ENCODE measurements at places on chromosomes 16 and 17.

DNA sequence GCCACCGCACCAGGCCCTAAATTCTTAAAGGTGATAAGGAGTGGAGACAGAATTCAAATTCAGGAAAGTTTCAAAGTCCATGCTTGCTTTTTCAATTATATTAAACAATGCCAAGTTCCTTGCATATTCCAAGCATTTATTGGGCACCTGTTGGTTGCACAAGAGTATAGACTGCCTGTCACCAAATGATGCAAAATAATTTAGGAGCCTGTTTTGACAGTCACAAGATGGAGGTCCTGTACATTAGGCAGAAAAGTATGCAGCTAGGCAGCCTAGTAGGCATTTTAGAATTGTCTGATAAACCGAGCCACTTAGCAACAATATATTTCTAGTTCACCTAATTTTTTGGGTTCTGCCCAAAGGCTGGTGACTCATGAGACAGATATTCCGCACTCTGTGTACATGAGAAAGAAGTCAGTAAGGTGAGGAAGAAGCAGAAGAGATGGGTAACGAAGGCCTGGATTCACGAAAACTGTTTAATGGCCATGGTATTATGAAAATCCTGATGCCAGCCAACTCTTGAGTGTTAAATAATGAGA, 7.3 kb downstream of the ACACA start:
- DNase-seq, result no peak

- no peak for DNase-seq
Observed at GRCh38 chr17:74457146-74457819, 9.2 kb upstream of the CD300A start.

- no peak for DNase-seq
Observed at GRCh38 chr17:49968405-49969133, 421 bp upstream of the DLX4 start.

GRCh38 chr17:9959377-9959981, 54.4 kb upstream of the RCVRN start:
- DNase-seq, result no peak

DNA sequence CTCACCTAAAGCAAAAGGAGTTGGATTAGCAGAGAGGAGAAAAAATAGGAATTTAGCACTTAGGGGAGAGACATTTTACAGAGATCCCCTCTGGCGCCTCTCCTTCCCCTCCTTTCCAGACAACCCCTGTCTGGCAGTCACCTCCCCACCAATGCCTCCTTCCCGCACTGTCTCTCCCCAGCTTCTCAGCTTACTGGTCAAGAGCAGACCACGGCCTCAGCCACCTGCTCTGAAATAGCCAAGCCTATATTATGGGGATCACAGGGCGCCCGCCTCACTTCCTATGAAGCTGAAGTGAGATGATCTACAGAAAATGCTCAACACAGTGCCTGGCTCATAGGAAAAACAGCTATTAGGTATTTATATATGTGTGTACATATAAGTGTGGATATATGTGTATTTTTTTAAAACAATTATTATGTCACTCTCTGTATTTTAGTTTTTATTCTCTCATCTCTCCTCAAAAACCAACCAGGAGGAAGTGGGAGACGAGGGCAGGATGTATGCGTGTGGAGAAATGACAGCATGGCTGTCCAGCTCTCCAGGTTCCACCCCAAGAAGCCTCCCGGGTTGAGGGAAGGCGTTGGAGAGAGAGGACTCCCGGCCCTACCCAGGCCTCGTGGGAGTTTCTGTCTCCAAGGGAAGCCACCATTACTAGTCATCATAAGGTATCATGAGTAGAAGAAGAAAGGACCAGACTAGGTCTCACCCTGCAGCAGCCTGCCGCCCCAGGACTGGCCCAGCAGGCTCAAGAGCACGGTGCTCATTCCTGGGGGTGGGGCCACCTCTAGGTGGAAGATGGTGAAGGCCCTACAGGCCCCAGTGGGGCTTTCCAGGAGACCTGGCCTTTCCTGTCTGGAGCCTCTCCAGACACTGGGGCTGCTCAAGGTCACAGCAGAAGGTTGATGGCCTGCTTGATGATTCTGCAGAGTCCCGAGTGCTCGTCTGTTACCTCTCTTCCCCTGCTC, 27.2 kb downstream of the MAP3K14 start:
- no peak for DNase-seq

GRCh38 chr17:34171245-34171818, 83.8 kb upstream of the CCL2 start:
- no peak for DNase-seq

GRCh38 chr17:62193249-62193648, 128.2 kb upstream of the MED13 start:
- no peak for DNase-seq

GRCh38 chr17:74512624-74513091, 18.6 kb downstream of the CD300LB start:
- no peak for DNase-seq

- no peak for DNase-seq
Observed at GRCh38 chr16:54174201-54174600, 112.4 kb downstream of the IRX3 start.

GRCh38 chr16:81486540-81487061, 42.0 kb downstream of the CMIP start:
- DNase-seq, result no peak

- DNase-seq, result no peak
Observed at GRCh38 chr16:85008271-85008670, 3.1 kb downstream of the ZDHHC7 start.

GRCh38 chr17:78548725-78549124, 28.5 kb downstream of the DNAH17 start:
- no peak for DNase-seq

DNA sequence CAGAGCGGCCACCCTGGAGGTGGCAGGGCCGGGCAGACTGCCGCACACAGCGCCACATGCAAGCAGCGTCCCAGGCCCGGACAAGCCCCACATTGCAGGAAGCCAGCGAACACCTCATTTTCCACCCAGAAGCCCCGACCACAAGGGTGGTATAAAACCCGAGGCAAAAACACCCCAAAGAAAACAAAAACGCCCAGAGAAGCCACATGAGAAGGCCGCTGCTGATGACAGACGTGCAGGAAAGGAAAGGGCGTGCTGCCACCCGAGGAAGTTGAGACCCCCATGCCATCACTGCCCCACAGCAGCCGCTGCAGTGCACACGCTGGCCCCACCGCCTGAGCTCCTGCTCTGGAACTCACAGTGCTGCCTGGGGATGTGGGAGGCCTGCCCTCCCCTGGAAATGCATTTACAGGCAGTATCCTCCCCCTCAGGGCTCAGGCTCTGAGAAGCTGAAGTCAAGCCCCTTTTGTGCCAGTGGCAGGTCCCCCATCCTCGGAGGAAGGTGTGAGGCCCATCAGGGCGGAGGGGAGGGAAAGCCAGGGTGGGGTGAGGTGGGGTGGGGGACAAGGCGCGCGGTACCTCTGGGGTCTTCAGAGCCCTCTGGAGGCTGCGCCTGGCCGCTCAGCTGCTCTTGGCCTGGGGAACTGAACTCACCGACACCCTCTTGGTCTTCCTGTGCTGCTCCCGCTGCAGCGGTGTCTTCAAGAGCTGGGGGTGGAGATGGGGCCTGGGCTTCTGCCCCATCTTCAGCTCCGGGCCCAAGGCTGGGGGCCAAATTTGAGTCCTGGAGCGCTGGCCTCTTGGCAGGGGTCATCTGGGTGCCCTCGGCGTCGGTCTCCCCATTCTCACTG, 62.0 kb downstream of the IL21R start:
- DNase-seq, result no peak

DNA sequence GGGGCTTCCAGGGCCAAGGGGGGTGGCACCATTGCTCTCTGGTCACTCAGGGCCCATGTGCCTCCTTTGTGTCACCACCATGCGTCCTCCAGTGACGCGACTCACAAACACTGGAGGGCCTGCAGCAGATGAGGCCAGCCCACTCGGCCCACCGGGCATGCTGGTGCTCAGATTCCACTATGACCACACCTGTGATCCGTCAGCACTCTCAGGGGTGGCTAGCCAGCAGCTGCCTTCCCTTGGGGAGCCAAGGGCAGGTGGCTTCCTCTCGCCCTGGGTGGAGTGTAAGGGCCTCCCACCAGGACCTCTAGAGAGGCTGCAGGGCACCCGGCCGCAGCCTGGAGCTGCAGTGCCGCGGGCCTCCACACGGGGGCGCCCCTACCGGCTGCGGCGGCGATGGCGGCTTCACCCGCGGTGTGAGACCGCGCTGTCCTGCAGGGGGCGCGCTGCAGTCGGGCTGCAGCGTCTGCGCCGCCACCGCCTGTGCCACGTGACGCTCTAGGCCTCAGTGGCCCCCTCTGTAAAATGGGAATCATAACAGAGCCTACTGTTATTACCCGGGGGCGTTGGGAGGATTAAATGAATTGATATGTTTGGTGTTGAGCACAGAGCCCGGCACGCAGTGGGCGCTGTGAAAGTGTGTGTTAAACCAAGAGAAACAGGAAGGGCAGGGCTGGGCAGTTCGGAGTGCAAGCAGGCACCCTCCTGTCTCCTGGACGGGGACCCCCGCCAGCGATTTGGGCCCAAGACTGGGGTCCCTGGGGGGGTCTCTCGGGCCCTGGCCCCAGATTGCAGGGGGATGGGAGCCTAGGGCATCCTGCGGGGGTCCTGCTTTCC, 192.4 kb upstream of the GSE1 start:
- DNase-seq, result no peak

- DNase-seq, result no peak
Observed at GRCh38 chr16:58385218-58385773, 7.0 kb upstream of the GINS3 start.

DNA sequence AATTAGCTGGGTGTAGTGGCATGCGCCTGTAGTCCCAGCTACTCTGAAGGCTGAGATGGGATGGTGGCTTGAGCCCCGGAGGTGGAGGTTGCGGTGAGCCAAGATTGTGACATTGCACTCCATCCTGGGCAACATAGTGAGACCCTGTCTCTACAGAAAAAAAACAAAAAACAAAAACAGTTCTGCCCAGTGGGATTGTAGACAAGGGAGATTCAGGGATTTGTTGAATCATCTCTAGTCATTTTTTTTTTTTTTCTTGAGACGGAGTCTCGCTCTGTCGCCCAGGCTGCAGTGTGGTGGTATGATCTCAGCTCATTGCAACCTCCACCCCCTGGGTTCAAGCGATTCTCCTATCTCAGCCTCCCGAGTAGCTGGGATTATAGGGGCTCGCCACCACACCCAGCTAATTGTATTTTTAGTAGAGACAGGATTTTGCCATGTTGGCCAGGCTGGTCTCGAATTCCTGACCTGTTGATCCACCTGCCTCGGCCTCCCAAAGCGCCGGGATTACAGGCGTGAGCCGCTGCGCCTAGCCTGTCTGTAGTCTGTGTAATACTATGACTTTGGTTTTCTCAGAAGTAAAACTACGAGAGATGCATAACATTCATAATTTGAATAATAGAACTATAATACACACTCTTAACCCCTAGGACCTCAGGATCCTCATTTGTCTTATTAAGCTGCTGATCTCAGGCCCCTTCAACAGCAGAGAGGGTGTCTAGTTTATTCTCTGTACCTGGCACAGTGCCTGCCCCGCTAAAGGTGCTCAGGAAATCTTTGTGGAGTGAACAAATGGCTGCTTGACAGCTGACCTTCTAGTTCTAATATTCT, 1.4 kb downstream of the TEN1 start:
- no peak for DNase-seq

GRCh38 chr17:4766723-4767122, 5.0 kb upstream of the TM4SF5 start:
- DNase-seq, result no peak

- no peak for DNase-seq
Observed at GRCh38 chr16:70434484-70435260, 4.2 kb downstream of the ST3GAL2 start.

GRCh38 chr17:51335883-51336822, 75.8 kb downstream of the UTP18 start:
- no peak for DNase-seq

- no peak for DNase-seq
Observed at GRCh38 chr17:72460711-72461110, 339.9 kb downstream of the SOX9 start.

Data from cortex of kidney (tissue), 1 donor.